ENCODE measurements at places on chromosomes 4 and X.

DNA sequence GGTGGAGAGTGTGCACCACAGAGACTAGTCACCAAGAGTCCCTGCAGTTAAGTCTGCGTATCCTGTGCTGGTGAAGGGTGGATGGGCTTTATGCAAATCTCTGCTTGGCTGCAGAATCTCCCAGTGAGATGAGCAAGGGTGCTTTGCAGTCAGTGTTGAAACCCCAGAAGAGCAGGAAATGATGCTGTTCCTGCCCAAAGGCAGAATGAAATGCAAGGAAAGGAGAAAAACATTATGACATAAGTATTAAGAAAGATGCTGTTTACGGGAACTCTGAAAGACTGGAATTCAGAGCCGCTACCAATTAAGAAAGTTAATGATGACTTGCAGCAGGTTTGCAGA, 25.4 kb upstream of the ACSL1 start:
- peak; percentile 48 for DNase-seq

DNA sequence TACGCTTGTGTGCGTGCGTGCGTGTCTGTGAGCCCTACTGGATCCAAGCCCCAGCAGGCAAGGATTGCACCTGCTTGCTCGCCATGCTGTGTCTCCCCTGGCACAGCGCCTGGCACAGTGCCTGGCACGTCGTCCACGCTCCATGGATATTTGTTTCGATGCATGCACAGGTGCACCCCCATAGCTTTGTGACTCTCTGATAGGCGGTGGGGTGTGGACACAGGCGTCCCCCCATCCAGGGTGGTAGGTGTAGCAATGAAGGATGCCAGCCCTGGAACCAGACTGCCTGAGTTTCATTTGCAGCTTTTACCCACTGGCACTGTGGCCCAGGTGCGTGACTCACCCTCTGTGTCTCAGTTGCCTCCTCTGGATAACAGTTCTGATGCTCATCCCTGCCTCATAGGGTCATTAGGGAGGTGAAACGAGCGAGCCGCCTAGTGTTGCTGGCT, 20.2 kb downstream of the PIGG start:
- DNase-seq, result no peak

DNA sequence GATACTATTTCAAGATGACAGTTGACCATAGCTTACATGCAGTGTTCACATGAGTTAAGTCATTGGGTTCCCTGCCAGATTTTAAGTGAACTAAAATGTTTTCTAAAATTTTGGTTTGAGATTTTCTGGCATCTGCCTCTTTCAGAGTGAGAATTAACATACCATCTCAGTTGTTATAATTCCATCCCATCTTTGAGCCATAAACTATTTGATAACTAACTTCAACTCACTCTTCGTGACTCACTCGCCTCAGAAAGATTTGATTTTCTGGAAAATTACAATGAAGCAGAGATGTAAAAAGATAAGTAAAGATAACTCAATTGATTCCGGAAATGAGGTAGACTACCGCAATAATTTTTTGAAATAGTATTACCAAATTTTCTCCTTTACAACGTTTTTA, 61.8 kb downstream of the HMGB2 start:
- DNase-seq, result no peak

- DNase-seq, result no peak
Observed at GRCh38 chr4:168335621-168336020, 17.1 kb upstream of the DDX60 start.

- no peak for DNase-seq
Observed at GRCh38 chr4:13705521-13706041, 78.1 kb upstream of the BOD1L1 start.

- no peak for DNase-seq
Observed at GRCh38 chr4:164384416-164384815, 369.5 kb upstream of the SMIM31 start.

- no peak for DNase-seq
Observed at GRCh38 chrX:48496660-48497059, 12.1 kb upstream of the PORCN start.

DNA sequence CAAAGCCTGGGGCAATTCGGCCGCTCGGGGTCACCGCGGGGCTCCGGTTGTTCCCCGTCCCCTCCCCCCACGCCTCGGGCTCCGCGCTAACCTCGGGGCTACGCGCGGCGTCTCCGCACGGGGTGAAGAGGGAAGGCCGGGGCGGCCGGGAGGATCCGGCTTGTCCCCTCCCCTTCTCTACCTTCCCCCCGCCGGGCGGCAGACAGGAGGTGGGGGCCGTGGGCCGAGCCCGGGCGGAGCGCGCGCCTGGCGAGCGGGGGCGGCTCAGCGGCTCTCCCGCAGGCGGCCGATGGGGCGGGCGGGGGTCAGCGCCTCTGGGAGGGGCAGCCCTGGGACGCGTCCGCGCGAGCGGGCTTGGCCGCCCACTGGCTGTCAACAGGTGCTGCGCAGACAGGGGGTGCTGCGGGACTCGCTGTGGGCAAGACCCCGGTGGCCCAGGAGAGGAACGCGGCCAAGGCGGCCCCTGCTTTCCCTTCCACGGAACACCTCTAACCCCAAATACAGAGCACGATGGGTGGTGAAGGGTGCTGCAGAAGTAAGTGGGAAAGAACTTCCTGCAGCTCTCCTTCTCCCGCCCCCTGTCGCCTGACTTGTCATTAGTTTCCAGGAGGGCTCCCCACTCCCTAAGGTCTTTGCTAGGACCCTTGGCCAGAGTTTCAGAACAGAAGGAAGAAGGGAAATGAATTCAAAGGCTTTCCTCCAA, at the start of gene PDGFC:
Gene PDGFC, minus strand, starts transcription at position 124 of the 703 bp plus-strand sequence. CDS start 896 bp downstream, outside the sequence.
- peak; percentile 4 for DNase-seq

GRCh38 chr4:113610537-113610936, 151.0 kb downstream of the CAMK2D start:
- no peak for DNase-seq

DNA sequence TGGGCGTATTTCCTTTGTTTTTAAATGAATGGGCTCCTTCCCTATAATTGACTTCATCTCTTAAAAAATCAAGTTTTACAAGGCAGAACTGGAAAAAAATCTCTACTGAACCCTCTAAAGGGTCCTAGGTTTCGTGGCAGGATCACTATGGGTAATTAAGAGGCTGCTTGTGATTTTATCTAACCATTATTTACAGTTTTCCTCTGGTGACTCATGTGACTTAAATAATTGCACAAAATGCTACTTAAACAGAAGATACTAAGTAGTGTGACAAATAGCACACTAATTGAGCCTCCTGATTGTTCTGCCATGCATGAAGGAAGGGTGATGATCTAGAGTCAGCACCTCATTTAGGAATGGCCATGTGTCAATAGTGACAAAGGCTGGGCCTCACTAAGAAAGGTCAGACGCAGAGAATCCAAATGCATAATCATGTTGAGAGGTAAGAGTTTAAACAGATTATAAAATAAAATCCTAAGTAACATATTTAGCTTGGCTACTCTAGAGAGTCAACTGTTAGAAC, 35.5 kb downstream of the OFD1 start:
- DNase-seq, result no peak

DNA sequence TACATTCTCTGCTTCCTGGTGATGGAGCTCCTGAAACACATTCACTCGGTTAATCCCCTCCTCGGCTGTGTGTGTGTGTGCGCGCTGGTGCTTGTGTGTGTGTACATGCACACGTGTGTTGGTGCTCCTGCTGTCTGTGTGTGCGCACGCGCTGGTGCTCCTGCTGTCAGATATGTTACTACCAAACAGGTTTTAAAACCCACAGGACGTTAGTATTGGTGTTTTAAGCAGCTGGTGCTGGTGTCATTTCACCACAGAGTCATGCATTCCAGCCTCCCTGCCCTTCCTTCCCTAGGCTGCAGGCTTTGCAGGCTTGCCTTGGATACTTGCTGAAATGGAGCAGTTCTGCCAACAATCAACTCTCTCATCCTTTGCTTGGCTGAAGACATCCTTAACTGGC, 48.1 kb upstream of the CPLX1 start:
- DNase-seq, result no peak

GRCh38 chr4:150348079-150348478, 233.9 kb upstream of the MAB21L2 start:
- no peak for DNase-seq

- DNase-seq, result no peak
Observed at GRCh38 chrX:51893931-51894696, 691 bp downstream of the MAGED1 start.

GRCh38 chr4:47160095-47160494, 128.7 kb downstream of the GABRB1 start:
- DNase-seq, result no peak

- DNase-seq, result no peak
Observed at GRCh38 chr4:14446311-14446710, 556.0 kb upstream of the CPEB2 start.

- DNase-seq, result peak; percentile 30
Observed at GRCh38 chr4:140012688-140013486, 141.1 kb downstream of the MAML3 start.

DNA sequence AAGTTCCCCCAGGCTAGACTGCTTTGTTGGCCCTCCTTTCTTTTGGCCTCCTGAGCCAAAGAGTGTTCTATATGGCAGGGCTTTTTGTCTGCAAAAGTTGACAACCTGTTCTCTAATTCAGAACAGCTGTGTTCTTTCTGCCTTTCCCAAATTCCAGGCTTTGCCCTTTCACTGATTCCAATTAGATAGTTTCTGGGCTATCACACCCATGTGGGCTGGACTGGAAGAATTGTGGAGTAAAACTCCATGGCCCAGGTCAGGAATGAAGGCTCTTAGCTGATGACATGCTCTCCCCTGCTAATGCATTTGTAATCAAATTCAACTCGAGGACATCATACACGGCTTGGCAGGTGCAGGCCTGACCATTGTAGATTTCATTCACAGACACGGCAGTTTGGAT, 19.4 kb downstream of the BMP3 start:
- DNase-seq, result no peak

DNA sequence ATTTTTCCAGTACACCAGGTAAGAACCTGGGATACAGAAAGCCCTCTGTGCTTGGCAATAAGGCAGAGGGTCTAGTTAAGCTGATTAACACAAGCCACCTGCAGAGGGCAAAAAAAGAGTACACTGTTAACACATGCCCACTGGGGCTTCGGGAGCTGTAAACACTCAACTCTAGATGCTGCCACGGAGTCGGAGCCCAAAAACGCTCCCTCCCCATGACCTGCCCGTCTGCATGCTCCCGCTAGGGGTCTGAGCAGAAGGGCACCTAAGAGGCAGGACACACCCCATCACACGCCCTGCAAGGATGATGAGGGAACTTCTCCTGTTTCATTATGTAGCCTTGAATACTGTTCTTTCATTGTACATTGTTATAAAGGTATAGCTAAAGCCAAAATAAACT, 715.6 kb upstream of the AADAT start:
- no peak for DNase-seq

GRCh38 chrX:136262243-136262642, 11.0 kb upstream of the MAP7D3 start:
- DNase-seq, result no peak

All from stimulated activated naive B cell treated with anti-CD40 and anti-IgM and Interleukin-4, amounts not matched to agents 10 μg/mL and 1 μg/mL and 100 μg/mL, for 72 hours (primary cell).